Left renal cortex interstitium (tissue), 4 donors: ENCODE measurements at places on chromosomes 16 and 17. TPM values are rescaled to one million over a fixed set of nuclear protein-coding genes. Genes with fewer than 3 reads are reported as not detected.

DNA sequence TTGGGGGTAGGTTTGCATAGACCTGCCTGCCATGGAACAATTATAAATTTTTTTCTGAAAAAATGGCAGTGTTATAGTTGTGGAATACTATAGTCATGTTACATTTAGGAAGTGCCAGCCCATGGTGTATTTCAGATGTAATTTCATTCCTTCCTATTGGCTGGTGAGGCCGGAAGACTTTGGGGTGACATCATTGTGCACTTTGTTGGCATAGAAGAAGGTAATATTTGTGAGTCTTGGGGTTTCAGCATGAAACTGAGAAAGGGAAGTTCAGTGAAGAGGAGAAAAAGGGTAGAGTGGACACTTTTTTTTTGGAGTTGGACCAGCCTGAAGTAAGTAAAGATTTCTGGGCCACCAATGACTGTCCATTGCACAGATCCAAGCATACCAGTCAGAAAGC lies 16.0 kb upstream of the HEATR6 start:
- no peak for DNase-seq

- DNase-seq, result no peak
Measured at GRCh38 chr17:81961087-81961511, at the start of gene NOTUM. NOTUM (minus strand) TSS chr17:81961187; CDS start chr17:81960909, 278 bp downstream.

DNA sequence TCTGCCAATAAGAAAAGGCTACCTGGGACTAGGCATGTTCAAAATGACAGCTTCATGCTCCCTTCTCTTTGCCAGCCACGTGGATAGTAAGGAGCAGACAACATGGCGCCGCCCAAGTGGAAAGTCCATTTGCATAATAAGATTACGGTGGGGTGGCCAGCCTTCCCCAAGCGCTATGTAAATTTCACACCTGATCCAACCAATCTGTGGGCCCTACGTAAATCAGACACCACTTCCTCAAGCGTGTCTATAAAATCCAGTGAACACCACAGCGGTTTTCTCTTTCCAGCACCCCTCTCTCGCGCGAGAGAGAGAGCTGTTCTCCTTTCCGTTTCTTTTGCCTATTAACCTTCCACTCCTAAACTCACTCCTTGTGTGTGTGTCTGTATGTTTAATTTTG lies 140.3 kb upstream of the ERCC4 start:
- DNase-seq, result no peak

DNA sequence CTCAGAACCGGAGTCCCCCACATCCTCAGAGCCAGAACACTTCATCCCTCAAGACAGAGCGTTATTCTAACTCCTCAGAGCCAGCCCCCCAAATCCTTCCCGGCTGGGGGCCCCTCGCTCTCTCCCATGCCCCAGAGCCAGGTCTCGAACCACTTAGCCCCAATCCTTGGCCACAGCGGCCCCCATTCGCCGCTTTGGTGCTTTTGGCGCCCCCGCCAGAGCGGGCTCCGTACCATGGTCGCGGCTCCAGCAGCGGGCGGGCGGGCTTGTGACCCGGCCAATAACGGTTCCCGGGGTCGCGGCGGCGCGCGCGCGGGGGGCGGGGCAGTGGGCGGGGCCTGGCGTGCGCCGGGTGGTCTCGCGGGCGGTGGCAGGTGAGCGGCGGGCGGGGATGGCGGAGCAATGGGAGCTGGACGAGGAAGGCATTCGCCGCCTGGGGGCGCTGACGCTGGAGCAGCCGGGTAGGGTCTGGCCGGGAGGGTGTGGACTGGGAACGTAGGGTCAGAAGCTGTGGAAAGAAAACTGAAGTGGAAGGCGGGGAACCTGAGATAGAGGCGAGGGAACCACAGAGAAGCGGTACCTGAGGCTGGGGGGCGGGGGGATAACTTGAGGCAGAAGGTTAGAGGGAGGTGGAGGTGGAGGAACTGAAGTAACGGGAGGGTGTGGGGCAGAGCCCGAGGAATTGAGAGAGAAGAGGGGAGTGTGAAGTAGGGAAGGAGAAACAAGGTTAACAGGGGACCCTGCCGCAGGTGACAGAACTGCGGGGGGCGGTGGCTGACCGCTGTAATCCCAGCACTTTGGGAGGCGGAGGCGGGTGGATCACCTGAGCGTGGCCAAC lies at the start of the genes KCTD19 and LRRC36:
Gene KCTD19, minus strand, starts transcription at position 270 of the 838 bp plus-strand sequence. Its CDS starts 34 bp downstream, at position 236.
Gene LRRC36, plus strand, starts transcription at position 344 of the 838 bp plus-strand sequence. Its CDS starts 48 bp downstream, at position 392.
- no peak for DNase-seq

DNA sequence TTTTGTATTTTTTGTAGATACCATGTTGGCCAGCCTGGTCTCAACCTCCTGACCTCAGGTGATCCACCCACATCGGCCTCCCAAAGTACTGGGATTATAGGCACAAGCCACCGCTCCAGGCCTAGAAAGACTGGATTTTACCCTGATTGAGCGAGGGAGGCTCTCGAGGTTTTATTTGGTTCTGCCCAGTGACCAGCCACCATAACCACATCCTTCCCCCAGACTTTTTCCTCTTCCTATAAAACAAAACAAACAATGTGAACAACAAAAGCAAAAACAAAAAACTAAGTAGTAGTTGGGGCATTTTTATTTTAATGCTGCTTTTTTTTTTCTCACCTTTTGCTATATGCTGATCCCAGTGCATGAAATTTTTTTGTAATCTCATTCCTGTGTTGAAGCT lies 509.6 kb downstream of the MAF start:
- no peak for DNase-seq

DNA sequence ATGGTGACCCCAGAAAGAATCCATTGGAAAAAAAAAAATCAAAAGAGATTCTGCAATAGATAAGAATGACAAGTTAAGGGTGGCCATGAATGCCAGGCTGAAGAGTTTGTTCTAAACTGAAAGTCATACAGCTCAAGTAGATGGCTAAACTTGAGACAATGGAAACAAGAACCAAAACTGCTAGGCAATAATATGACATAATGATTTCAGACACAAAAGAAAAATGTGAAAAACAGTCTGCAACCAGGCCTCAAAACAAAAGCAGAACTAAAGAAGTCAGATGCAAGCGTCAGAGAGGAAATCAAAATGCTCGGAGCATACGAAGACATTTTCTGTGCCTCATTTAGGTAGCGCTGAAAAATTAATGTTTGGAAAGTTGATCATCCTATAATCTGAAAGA lies 54.4 kb upstream of the YPEL2 start:
- DNase-seq, result no peak

Gene RASD1
- polyA plus RNA-seq, result 1.3 TPM

Gene KRT24
- polyA plus RNA-seq, result not detected

Gene CDH1
- 108 TPM for polyA plus RNA-seq

Gene HID1
- 19.1 TPM for polyA plus RNA-seq

Gene HIC1
- 16.5 TPM for polyA plus RNA-seq

Gene IRF8
- 6.6 TPM for polyA plus RNA-seq

Gene BMERB1
- 45.1 TPM for polyA plus RNA-seq

Gene VMP1
- polyA plus RNA-seq, result 128 TPM

Gene SKAP1
- polyA plus RNA-seq, result 12.7 TPM
